NCI-H1092 treated with DMSO at 0.1 percent for 48 hours (cell line): ENCODE measurements at places on chromosomes 7 and 10.

- no peak for DNase-seq
These were observed 356.1 kb downstream of the ELMO1 start for GRCh38 chr7:37092548-37092947.

DNA sequence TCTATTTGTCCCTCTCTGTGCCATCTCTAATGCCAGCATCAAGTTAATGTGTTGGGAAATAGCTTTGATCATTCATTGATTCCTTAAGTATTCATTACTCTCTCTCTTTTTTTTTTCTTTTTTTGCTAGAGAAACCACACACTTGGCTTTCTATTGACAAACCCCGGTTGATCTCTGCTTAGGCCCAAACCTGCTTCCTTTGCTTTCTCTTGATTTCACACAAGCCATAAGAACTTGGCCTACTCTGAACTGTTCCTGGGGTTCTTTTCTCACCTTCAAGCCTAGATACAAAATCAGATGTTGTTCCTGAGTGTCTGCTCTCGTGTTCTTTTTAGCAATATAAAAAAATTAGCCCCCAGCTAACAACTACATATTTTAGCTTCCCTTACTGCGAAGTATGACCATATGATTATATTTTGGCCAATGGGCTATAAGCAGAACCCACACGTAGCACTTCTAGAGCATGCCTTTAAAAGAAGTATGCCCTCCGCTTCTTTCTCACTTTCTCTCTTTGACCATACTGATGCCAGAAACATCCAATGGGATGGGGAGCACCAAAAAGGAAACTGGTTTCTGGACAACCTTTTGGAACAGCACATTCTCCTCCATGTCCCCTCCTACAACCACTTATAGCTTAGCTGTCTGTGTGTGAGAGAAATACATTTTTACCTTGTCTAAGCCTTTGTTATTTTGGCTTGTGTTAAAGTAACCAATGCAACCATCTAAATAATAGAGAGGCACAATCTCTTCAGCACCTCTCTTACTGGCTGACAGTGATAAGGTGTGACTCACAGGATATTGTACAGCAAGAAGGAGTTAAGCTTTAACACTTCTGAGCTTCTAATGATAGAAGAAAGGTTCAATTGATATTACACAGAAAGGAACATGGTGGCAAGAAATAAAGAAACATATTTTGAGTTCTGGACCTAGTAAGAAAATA lies 96.6 kb upstream of the LRRN3 start:
- no peak for DNase-seq

DNA sequence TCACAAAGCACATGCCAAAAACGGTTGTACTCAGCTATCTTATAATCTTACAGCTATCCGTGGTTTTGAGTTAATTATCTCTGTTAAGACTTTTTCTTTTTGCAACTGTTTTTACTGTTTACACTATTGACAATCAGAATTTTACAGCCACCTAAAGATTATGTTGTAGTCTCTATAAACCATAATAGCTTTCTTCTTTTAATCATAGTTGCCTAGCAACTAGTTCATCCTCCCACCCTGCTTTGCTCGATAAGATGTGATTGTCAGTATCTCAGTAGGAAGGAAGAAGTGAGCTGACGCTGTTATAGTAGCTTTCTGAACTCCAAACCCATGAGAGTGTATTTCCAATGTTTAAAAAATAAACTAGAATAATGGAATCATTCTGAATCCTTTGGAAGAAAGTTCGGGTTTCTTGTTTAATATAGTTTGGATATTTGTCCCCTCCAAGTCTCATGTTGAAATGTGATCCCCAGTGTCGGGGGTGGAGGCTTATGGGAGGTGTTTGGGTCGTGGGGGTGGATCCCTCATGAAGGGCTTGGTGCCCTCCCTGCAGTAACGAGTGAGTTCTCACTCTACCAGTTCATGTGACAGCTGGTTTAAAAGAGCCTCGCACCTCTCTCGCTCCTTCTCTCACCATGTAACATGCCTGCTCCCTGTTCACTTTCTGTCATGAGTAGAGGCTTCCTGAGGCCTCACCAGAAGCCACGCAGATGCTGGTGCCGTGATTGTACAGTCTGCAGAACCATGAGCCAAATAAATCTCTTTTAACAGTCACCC lies 68.1 kb downstream of the SVOPL start:
- DNase-seq: no peak

- no peak for DNase-seq
These were observed 18.4 kb downstream of the ADAM8 start for GRCh38 chr10:133258066-133258817.

GRCh38 chr7:73904219-73905137 lies 43.5 kb downstream of the TMEM270 start:
- no peak for DNase-seq
